LHCN-M2 (cell line): ENCODE measurements at places on chromosomes 2 and 18.

GRCh38 chr2:224781400-224781799 lies 65.2 kb upstream of the CCDC195 start:
- DNase-seq: no peak

- no peak for DNase-seq
These were observed 12.1 kb upstream of the AMER3 start for GRCh38 chr2:130743278-130743677.

DNA sequence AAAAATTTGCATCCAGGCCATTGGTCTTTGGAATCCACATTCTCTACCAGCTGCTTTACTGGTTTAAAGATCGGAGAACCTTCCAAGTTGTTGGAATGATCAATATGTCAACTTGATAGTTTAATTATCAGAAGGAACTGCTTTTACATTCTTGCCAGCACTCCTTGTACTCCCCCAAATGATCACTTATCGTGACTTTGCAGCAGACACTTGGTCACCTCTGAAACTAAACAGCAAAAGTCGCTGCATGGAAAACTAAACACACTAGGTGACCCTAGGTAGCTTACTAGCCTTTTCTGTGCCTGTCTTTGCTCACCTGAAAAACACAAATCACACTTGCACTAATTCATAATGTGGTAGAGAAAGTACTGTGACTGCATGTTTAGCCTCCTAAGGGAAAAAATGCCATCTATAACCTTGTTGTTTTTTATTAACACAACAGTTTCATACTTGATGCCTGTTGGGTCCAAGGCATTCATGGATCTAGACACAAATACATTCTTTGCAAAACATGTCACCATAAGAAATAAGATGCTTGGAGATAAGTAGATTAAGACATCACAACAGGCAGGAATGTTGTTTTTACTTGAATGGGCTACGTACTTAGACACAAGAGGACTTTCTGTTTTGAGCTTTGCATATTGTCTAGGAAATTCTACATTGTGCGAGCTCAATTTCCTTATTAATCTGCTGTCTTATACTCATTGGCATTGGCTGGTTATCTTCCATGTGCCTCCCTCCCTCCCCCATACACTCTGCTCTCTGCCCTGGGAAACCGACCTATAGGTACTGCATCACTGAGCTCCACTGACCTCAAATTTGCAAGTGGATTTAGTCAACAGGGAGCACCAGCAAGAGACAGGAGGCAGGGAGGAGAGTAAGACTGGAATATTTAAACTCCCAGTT lies 219.1 kb upstream of the STK17B start:
- no peak for DNase-seq

GRCh38 chr2:54632733-54633692 lies 90.4 kb upstream of the EML6 start:
- peak; percentile 72 for DNase-seq

DNA sequence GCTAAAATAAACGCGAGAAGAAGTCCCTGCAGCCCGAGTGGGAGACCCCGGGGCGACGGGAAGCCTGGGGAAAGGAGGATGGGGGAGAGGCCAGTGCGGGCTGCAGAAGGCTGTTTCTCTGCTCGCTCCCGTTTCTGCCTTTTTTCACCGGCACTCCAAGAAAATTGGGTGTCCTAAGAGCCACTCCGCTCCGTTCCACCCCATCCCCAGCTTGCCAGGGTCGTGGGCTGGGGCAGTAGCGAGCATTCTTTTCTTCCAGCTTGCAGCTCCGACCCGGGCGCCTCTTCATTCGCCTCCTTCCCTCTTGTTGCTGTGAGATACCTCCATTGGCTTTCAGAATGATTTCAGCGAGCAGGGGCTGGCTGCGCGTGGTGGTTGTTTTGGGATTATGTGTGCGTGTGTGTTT lies 1.1 kb downstream of the HOXD3 start:
- no peak for DNase-seq

DNA sequence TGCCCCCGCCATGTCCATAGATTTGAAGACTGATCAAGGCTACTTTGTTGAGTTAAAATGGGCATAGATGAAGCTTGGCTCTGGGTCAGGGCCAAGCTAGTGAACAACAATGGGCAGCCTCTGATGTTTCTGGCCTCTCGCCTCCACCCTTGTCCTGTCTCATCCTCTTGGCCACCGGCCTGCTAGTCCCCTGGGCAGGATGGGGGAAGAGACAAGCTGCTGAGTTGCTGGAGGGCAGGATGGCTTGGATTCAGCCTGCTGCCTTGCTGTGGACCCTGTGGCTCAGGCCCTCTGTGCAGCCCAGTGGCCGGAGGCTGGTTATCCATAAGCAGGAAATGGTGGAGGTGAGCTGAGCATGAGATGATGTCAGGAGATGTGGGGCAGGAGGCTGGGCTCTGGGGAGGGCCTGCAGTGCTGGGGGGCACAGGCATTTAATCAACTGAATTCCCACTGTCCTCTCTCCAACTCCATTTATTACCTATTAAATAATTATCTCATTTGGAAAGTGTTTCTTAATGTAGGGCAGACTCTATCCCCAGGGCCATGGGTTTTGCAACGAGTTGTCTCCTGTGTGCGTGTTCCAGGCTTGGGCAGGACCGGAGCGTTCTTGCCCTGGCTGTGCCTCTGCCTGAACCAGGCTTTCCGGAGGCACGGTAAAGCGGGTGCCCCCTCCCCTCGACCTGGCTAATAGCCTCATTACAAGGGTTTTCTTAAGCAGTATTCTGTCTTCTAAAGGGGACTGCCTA lies 122.9 kb downstream of the GLI2 start:
- no peak for DNase-seq

- no peak for DNase-seq
These were observed 53.4 kb upstream of the RALBP1 start for GRCh38 chr18:9421901-9422327.

DNA sequence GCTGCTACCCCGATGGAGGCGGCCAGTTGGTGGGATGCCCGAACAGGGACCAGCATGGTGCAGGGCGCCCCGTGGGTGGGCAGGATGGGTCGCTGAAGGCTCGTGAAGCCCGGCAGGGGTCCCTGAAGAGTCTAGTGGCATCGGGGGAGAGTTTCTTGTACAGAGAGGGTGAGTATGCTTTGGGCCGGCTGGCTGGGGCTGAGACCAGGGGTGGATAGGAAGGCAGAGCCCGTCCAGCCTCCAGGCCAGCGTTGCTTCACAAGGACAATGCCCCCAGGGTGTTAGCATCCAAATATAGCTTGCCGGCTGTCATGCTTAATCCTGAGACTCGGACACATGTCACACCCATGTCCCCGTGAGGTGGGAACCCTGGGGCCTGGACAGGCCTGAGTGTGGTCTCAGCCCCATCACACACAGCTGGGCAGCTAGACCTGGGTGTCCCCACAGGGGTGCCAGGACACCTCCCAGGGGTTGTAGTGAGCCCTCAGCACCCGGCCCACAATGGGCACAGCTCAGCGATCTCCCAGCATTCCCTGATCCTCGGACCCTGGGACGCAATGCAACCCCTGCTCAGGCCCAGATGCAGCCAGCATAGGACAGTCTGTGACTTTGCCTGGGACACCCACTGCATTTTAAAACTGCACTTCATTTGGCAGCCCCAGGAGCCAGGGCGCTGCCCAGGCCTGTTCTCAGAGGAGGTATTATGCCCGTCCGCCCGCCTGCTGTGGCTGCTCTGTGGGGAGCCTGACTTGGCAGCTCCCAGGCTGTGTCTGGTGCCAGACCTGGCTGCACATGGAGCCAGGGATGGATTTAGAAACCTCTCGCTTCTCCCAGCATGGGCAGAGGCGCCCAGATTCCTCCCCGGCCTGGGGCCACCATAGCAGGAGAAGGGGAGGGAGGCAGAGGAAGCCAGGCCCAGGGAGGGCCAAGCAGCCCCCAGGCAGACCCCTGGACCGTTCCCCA lies 36.4 kb downstream of the RAMP1 start:
- DNase-seq: no peak

GRCh38 chr2:129747500-129748125 lies 231.9 kb upstream of the RAB6C start:
- no peak for DNase-seq

DNA sequence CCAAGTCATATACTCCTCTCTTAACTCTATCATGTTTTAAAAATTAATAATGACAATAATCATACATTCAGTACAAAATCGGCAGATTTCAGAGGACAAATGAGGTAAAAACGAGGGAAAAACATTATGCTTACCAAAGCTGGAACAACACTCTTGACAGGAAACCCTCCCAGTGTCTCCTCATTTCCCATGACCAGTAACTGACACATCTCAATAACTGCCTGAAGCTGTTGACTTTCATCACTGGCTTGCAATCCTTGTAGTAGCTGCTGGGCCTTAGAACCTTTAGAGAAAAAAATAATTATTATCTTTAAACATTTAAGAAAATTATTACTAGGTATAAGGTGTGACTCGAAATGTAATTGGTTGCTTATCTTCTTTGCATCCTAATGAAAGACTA lies 103.6 kb downstream of the TRIP12 start:
- DNase-seq: no peak

DNA sequence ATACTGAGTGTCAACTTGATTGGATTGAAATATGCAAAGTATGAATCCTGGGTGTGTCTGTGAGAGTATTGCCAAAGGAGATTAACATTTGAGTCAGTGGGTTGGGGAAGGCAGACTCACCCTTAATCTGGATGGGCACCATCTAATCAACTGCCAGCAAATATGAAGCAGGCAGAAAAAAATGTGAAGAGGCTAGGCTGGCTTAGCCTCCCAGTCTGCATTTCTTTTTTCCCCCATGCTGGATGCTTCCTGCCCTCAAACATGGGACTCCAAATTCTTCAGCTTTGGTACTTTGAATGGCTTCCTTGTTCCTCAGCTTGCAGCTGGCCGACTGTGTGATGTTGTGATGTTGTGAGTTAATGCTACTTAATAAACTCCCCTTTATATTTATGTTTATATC lies 577.4 kb downstream of the CPS1 start:
- no peak for DNase-seq

GRCh38 chr2:202548240-202548639 lies 86.5 kb upstream of the FAM117B start:
- no peak for DNase-seq

GRCh38 chr18:54192900-54193299 lies 31.6 kb downstream of the MBD2 start:
- DNase-seq: no peak

DNA sequence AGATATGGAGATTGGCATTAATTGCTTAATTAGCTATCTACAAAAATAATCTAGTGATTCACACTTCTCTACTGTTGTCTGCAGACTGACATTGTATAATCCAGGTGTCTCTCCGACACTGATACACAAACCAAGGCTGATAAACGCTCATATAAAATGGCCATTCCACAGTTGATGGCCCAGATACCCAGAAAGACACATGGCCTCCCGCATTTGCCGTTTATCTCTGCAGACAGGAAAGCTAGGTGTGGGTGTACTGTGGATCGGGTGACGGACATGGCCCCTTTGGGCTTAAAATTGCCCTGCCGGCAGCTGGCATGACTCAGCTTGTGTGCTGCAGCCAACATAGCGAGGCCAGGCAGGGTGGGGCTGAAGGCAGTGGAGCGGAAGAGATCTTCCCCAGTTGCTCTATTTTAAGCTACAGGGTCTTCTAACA lies 18.5 kb downstream of the PMAIP1 start:
- peak; percentile 86 for DNase-seq

DNA sequence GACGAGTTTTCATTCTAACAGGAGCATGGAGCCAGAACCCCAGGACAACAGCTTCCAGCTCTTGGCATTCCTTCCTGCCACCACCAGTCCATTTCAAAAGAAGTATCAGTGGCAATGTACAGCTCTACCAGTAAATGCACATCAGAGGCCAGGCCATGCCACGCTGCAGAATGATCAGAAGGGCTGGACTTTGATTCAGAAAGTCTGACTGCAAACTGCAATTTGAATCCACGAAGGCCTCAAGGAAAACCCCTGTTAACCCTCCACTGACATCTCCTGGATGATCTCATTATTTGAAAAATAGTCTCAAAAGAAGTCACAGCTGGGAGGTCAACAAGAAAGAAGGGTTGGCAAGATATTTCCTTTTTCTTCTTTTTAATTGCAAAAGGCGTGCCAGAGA lies 119.2 kb downstream of the MYO5B start:
- DNase-seq: no peak

DNA sequence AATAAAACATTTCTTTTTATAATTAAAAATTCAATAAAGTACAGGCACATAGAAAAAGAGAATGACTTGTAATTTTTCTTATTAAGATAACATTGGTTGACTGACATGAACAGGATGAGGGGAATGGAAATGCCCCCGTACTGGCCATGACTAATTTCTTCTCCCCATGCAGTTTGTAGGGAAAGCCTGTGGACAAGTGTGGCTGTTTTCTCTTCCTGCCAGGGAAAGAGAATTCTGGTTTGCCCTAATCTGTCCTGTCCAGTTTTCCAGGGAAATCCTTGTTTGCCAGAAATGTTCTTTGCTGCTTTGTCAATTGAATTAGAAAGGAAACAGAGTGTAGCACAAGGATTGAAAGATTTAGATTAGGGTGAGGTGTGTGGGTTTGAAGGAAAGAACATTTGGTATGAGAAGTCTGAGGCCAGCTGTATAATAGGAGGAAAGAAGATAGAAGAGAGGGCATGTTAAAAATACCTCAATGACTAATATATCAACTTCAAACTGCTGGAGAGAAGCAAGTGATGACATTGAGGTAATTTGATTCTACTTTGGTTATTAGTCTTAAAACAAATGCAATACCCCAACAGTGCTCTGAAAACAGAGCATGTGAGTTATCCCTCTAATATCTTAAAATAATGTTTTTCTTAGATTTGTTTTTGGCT lies 593.9 kb upstream of the ZNF804A start:
- DNase-seq: no peak

DNA sequence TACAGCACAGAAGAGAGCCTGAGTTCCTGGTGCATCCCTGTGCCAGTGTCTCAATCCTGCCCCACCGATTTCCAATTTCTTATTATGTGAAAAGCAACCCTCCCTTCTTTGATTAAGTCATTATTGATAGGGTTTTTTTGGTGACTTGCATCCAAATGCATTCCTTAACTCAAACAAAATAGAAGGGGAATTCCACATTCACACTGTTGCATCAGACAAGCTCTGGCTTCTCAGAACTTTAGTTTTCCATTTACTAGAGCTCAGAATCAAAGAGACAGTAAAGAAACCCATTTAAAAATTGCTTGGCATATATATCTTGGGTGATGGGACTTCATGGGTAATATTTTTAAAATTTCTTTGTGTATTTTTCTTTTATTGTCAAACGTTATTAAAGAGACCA lies 13.8 kb upstream of the TMEM200C start:
- no peak for DNase-seq

GRCh38 chr2:177489719-177490301 lies 97.2 kb downstream of the AGPS start:
- peak; percentile 43 for DNase-seq

GRCh38 chr2:213145715-213146242 lies 5.6 kb downstream of the IKZF2 start:
- DNase-seq: no peak

GRCh38 chr2:115913921-115914320 lies 1471.5 kb downstream of the DPP10 start:
- no peak for DNase-seq

- peak; percentile 92 for DNase-seq
These were observed 5.2 kb downstream of the ZFP36L2 start for GRCh38 chr2:43221124-43221762.
